ENCODE measurements at places on chromosomes 2 and 18. TPM values are rescaled to one million over a fixed set of nuclear protein-coding genes. Genes with fewer than 3 reads are reported as not detected.
A peak's percentile ranks its signal among the peaks of the same experiment; 100 is the strongest.

DNA sequence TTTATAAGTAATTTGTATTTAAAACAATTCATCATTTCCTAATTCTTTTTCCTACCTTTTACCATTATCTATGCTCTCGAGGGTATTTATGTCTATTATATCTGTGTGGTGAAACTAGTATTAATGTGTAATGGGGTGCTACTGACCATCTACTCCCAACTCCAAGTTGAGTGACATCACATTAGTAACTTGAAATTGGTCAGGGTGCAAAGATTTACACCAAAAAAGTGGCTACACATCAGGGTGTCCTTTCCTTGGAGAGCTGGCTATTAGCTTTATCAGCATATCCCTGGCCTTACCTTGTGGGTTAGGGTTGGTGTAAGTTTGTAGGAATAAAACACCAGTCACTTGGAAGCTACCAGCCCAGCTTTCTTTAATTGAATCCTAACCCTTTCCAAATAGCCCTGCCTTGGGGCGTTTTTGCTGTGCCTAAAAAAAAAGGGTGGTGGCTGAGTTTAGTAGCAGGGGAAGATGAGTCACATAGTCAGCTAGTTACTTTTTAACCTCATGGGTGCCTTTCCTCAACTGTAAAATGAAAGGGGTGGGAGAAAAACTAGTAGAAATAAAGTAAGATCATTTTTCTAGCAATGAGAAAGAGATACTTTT lies 14.0 kb downstream of the ANXA4 start:
- DNase-seq = no peak

- DNase-seq = no peak
Observed at GRCh38 chr18:79589601-79590091, 90.0 kb upstream of the CTDP1 start.

- no peak for DNase-seq
Observed at GRCh38 chr2:70069049-70069448, 18.2 kb upstream of the PCBP1 start.

The INPP5D gene
- polyA plus RNA-seq = not detected

The TRAK2 gene
- polyA plus RNA-seq = 37.3 TPM

- no peak for DNase-seq
Observed at GRCh38 chr2:198316852-198317396, 512.5 kb downstream of the PLCL1 start.

DNA sequence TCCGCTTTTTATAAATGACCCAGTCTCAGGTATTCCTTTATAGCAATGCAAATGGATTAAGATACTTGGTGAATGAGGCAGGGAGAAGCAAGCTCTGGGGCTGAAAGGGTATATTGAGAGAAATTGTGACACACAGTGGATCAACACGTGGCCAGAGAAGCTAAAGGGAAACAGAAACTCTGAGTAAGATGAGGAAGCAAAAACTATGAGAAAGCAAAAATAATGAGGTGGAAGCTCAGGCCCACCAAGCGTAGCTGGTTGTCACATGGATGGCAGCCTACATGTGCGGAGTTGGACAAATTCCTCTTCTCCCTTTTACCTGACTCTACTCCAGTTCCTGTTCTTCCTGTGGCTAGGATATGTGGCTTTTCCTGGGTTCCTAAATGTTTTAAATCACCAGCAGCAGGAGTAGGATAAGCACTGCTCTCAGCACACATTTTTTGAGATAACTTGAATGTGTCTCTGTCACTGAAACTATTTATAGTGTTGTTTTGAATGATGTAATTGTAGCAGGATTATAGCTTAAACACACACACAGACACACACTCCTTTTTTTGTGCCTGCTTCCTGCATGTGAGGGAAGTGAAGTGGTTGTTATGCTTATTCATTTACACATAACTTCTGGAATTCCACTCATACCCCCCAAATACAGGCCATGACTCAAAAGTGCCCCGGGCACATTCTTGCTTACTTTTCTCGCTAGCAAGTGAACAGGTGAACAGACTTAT lies 30.1 kb upstream of the EPC2 start:
- DNase-seq = peak; percentile 23

- no peak for DNase-seq
Observed at GRCh38 chr18:79801641-79802040, 3.9 kb downstream of the KCNG2 start.

GRCh38 chr2:30026091-30027055 lies 105.0 kb upstream of the ALK start:
- DNase-seq = peak; percentile 22

- DNase-seq = no peak
Observed at GRCh38 chr2:117888897-117889296, 74.4 kb downstream of the DDX18 start.

DNA sequence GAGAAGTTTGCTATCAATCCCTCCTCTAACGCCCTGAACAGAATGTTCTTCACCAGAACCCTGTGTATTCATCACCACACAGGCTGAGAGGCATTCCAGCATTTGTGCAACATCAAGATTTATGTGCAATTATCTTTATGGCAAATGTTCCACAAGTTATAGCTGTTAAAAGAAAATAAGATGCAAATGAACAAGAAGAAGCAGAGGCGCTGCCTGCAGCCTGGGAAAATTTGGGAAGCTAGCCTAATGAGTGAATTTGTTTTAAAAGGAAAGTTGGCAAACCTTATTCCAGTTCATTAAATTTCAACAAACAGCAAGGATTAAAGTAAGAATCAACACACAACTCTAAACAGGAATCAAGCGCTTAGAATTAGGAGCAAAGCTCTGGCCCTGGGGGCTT lies 5.3 kb downstream of the TPO start:
- no peak for DNase-seq

DNA sequence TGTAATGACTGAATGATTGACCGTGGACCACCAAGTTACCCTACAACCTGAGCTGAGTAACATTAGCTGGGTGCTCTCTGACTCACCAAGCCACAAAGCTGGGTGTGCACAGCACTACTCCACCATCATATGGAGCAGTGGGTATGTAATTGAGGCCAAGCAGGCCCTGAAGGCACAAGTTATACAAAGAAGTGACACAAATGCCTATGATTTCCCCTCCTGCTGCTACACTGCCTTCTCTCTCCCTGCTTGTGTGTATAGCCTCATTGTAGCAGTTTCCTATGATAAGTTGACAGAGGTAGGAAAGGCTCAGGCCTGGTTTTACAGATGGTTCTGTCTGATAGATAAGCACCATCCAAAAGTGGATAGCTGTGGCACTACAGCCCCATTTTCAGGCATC lies 1327.2 kb upstream of the DDX18 start:
- DNase-seq = no peak

DNA sequence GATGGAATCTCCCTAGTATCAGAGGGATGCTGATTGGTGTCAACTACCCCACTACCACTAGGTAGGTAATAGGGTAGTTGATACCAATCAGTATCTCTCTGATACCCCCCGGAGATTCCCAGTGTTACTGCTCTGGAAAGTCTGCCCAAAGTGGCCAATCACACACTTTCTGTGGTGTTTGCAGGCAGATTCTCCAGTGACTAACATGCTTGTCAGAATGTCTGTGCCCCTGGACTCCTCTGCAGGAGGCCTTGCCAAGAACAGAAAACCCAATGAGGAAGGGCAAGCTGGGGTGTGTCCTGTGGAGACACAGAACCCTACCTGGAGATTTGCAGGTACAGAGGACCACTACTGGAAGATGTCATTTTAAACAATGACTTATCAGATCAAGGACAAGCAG lies 135.1 kb downstream of the RIT2 start:
- DNase-seq = no peak

The GPR45 gene
- polyA plus RNA-seq = not detected

- no peak for DNase-seq
Observed at GRCh38 chr2:225806105-225806504, 406.6 kb downstream of the NYAP2 start.

- no peak for DNase-seq
Observed at GRCh38 chr2:224400886-224401632, 848 bp downstream of the FAM124B start.

- no peak for DNase-seq
Observed at GRCh38 chr2:50840341-50841124, 191.4 kb downstream of the NRXN1 start.

Data from muscle of arm (tissue), 14 donors.